CD4-positive, alpha-beta T cell treated with Interleukin-6 at 100 ng/mL for 8 hours (primary cell): ENCODE measurements at places on chromosomes 7 and 10.

DNA sequence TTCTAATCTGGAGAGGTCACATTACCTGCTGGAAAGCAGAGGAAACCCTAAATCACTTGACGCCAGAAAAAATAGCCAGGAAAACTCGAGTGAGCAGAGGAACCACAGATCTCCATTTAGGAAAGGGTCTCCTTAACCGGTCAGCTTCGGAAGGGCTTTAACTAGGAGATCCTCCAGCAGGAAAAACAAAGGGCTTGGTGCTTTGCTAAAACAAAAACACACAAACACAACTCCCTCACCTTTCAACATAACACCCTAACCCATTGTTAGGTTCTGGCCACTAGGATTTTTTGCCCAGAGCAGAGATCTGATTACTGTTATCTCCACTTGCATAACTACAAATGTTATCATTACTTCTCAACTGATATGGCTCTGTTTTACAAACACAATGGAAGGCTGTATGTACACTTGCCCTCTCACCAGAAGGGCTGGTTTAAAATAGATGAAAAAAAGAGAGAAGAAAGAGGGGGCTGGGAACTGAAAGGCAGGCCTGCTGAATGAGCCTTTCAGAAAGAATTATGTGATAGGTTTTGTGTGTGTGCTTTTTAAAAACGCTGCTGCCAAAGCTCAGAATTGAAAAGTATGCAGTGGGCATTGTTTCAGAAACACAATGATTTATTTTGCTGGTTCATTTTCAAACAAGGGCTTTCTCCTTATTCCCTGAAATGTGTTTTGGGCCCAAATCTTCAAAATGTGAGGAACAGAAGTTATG, 161.5 kb downstream of the FGFR2 start:
- DNase-seq = no peak

GRCh38 chr10:92593619-92594588, 974 bp downstream of the KIF11 start:
- DNase-seq = no peak

DNA sequence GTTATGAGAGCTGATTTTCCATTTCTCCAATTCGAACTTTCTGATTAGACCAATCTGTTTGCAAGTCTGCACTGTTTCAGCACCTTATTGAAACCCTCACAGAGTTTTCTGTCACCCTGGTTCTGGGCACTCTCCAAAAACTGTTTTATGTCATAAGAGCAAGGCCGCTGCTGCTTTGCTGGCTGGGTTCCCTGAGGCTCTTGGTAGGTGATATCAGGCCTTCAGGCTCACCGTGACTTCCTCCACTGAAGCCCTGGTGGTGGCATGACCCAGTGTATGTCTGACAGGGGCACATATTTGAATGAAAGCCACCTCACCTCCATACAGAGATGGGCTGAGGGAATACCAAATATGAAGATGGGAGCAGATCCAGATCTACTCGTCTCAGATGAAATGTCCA, 8.3 kb downstream of the RABGEF1 start:
- DNase-seq = no peak

DNA sequence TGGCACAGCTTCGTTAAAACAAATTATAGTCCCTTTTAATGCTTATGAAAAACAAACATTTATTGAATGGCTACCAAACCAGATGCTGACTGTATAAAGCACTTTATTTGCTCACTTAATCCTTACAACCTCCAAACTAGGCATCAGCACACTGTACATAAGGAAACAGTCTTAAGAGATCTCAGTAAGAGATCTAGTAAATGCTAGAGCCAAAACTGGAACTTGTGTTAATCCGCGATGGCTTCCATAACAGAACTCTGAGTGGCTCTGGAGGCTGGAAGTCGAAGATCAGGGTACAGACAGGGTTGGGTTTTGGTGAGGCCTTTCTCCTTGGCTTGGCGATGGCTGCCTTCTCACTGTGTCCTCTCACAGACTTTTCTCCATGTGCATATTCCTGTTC, 27.0 kb downstream of the PDZD8 start:
- DNase-seq = no peak
